Large intestine (tissue), 12 donors: ENCODE measurements at places on chromosomes 12 and 14. TPM values are rescaled to one million over a fixed set of nuclear protein-coding genes. Genes with fewer than 3 reads are reported as not detected.

The FAM181A gene
- polyA plus RNA-seq, result not detected

- peak; percentile 12 for DNase-seq
These were observed 142.9 kb downstream of the ASCL1 start for GRCh38 chr12:103100257-103100831.

DNA sequence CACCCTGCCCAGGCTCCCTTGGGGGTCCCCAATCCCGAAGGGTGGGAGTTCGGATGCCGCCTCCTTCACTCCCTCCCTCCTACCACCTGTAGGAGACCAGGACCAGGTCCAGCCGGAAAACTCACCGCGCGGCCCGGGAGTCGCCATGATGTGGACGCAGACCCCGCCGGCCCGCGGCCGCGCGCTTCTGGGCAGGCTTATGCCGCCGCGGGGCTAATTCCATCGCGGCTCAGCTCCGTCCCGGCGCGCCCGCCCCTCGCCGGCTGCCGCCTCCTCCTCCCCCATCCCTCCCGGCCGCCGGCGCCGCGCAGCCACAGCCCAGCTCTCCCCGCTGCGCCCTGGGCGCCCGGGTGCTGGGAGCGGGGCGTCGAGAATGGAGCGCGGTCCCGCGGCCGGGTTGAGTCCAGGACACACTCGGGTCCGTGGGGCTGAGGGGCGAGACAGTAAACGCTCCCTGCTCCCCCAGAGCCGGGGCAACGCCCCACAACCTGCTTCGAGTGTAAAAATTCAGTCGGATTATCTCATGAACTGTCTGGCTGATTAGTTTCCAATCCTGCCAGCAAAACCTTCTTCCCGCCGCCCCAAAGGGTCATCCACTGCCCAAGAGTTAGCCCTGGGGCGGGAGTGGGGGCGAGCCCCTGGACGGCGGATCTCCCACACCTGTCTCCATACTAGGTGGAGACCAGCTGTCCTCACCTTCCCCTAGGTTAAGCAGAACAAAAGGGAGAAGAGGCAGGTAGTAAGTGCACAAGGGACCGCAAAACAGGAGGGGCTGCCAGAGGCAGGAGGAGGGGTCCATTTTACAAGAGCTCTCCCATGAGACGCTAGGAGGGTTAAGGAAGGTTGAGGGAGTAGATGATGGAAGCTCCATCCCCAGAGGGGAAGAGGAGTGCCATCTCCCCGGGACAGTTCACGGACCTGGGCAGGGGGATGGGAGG is at the start of gene ANO2:
Gene ANO2, minus strand, starts transcription at position 189 of the 938 bp plus-strand sequence. Its CDS starts 42 bp downstream, at position 147.
- DNase-seq, result peak; percentile 5

The GPR65 gene
- 1.2 TPM for polyA plus RNA-seq

DNA sequence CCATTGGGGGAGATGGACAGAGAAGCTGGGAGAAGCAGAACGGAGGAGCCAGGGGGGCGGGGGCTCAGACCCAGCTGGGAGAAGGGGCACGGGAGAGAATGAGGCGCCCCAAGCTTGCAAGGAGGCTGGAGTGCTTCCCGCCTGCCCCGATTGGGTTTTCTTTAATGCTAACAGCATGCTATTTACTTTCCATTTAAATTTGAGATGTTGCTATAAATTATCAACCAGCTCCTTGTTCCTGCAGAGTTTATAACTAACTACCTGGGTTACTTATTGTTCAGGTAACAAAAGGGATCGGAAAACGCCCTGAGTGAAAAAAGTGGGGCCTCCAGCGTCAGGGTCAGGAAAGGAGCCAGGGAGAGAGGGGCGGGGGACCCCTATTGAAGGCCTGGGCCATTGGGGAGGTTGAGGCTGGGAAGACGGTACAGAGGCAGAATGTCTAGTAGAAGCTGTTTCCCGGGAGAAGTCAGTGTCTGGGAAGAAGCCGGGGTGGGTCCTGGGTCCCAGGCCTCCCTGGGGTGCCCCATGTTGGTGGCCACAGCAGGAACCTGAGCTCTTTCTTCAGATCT is 2.5 kb downstream of the HNF1A start:
- DNase-seq, result peak; percentile 91

- no peak for DNase-seq
These were observed 3.0 kb upstream of the GARIN2 start for GRCh38 chr14:67186172-67186768.

The SAMD15 gene
- 1.6 TPM for polyA plus RNA-seq

- no peak for DNase-seq
These were observed 195.1 kb downstream of the CHST11 start for GRCh38 chr12:104651811-104652210.

- DNase-seq, result peak; percentile 38
These were observed 70.4 kb upstream of the PTPRQ start for GRCh38 chr12:80373666-80374065.

The GALNT6 gene
- polyA plus RNA-seq, result 31.1 TPM

- DNase-seq, result no peak
These were observed 1089.1 kb downstream of the SLC6A15 start for GRCh38 chr12:83823386-83824045.

DNA sequence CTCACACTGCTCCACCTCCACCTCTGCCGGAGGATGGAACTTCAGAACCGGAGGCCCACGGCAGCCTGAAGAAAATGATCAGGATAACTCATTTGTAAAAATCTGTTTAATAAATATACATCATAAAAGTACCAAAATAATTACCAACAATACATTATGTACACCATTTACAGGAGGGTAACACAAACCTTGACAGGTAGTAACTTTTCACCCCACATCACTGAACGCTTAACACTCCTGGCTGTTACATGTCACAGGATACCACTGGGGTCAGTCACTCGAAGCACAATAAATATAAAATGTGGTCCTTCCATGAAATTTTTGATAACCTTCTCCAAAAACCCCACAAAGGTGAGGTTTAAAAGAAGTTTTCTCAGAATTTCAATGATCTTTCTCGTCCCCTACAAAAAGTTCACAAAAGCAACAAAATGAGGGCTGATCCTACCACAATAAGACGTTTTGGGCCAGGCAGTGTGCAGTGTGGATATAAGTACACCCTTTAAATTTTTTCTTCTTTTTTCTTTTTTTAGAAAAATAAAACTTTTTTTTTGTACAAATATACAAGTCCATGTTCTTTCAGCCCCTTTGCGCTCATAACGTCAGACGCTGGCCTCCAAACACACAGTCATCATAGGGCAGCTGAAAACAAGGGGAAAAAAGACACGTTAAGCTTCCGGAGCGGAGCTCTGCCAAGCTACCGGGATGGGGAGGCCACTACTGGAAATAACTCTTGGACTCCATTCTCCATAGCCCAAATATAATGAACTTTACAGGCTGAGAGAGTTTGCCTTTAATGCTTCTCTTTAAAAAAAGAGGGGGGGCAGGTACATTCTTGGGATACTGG is 2.9 kb downstream of the NFKBIA start:
- no peak for DNase-seq

The PIK3C2G gene
- 2.1 TPM for polyA plus RNA-seq

The DAZAP2 gene
- 398 TPM for polyA plus RNA-seq

The MMP19 gene
- polyA plus RNA-seq, result 2.5 TPM

GRCh38 chr14:63543826-63544406 is 739 bp upstream of the PPP2R5E start:
- DNase-seq, result no peak

DNA sequence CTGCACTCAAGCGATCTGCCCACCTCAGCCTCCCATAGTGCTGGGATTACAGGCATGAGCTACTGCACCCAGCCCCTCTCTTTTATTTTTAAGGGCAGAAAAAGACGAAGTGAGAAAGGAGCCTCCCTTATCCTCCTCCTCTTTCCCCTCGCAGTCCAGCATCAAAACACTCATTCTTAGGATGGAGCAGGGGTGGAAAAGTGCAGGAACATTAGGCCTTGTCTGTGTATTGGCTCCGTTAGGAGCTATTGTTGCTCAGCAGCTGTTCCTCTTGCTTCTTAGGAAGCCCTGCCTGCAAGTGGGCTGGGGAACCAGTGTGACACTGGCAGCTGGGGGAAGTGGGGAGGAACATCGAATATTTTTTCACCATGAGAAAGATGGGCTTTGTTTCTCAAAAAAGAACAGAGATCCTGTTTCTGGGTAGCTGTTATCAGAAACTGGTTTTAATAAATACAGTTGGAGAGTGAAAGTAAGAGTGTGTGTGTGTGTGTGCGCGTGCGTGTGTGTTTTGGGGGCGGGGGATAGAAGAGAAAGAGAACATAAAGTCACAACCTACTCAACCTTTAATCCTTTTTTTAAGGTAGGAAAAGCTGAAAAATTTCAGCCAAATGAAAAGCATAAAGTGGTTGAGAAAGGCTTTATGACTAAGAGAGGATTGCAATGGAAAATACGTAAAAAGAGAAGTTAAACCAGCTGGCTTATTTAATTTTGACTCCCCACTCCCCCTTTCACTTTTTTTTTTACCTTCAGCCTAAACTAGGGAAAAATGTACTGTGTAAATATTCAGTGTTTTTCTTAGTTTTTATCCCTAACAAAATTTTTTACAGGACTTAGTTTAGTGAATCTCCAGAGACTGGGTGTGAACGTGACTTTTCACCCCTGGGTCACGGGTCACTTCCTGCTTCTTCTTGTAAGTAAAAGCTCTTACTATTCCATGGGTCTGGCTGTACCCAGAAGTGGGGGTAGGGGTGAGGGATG is 197.2 kb upstream of the PLEKHG7 start:
- DNase-seq, result peak; percentile 65
